HT-29 (cell line): ENCODE measurements at places on chromosomes 7 and 10. TPM values are rescaled to one million over a fixed set of nuclear protein-coding genes. Genes with fewer than 3 reads are reported as not detected.

Gene HGF
- not detected in 2 replicates for total RNA-seq

Gene TMEM130
- not detected in 2 replicates for total RNA-seq

Gene PKD2L1
- total RNA-seq: 0.21 TPM in 1 of 2 replicates, not detected in the other

Gene PLXDC2
- 0.76 and 1.2 TPM in 2 replicates for total RNA-seq

Gene PODXL
- total RNA-seq: 55.9 and 67.9 TPM in 2 replicates

Gene STOX1
- 0.69 and 2.5 TPM in 2 replicates for total RNA-seq

Gene HMX2
- not detected in 2 replicates for total RNA-seq

Gene SRPK2
- total RNA-seq: 13.5 and 17.4 TPM in 2 replicates

Gene NFE2L3
- 43.7 and 45.3 TPM in 2 replicates for total RNA-seq

Gene H2BK1
- not detected in 2 replicates for total RNA-seq
